ENCODE measurements at places on chromosomes 1 and 21. TPM values are rescaled to one million over a fixed set of nuclear protein-coding genes. Genes with fewer than 3 reads are reported as not detected.

DNA sequence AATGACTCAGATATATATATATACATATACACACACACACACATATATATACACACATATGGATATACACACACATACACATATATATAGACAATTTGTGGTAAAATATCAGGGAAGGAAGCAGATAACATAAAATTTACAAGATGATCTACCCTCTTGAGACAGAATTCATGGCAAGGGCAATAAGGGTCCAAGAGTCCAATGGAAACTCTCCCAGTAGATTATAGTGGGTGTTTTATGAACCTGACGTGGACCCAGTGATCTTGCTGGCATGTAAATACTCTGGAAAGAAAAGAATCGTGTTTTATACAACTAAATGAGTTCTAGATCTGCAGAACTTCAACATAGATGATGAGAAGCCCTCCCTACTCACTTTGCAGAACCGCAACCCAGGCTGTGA is 49.3 kb downstream of the DENND1B start:
- H3K4me1 ChIP-seq, result no peaks in the 10 kb centered on the region
- no peaks in the 10 kb centered on the region for H3K27me3 ChIP-seq
- no peak overlapping the region for H3K4me3 ChIP-seq
- no peak for DNase-seq

DNA sequence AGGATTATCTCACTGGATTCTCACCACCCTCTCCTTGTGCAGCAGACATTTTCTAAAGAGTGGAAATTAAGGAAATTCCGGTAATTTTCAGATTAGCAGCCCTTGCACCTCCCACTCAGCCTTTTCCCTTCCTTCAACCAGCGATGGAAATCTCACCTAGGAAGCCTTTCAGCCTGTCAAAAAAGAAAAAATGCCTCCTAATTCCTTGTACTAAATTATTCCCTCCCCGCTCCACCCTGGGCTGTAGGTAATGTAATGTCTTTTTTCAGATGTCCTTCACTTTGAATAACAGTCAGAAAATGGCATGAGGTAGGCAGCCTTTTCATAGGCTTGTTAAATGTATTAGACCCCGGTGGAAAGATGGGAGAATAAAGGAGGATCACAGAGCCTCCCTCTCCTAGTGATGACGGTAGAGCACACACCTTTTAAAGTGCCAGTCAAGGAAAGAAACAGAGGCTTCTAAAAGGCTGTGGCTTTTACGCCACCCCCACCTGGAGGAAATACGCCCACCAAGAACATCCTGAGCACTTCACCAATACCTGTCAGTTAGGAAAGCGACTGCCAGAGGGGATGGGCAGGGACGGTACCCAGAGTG is 62.8 kb upstream of the NEK2 start:
- peaks cover 23% of the 10 kb centered on the region for H3K4me1 ChIP-seq
- H3K27me3 ChIP-seq, result no peaks in the 10 kb centered on the region
- H3K36me3 ChIP-seq, result no peaks in the 10 kb centered on the region
- no peak overlapping the region for H3K4me3 ChIP-seq
- DNase-seq, result no peak

EDN2 gene
- 0.32 TPM for polyA plus RNA-seq

DNA sequence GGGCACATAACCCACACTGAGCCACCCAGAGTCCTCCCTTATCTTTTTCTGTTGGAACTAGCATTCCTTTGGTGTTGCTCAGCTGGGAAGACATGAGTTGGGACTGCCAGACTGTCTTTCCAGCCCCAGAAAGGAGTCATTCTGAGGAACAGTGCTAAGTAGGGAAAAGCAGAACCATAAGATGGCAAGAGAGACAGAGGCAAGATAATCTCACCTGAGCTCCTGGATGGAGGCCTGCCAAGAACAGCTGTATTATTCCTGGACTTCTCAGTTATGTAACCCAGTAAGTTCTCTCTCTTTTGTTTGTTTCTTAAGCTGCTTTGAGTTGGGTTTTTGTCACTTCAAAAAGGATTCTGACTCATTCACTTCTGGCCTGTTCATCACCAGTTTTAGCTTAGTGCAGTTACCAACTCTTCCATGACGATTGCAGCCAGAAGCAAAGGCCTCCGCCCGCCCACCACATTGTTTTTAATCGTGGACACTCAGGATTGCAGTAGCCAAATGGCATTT is 134.4 kb downstream of the OMA1 start:
- no peaks in the 10 kb centered on the region for H3K4me1 ChIP-seq
- no peak overlapping the region for H3K4me3 ChIP-seq
- H3K27ac ChIP-seq, result no peak overlapping the region
- no peaks in the 10 kb centered on the region for H3K36me3 ChIP-seq

CHRM3 gene
- not detected for polyA plus RNA-seq

OR2T35 gene
- not detected for polyA plus RNA-seq

- H3K36me3 ChIP-seq, result peaks cover 48% of the 10 kb centered on the region
- no peaks in the 10 kb centered on the region for H3K27me3 ChIP-seq
- no peak overlapping the region for H3K4me3 ChIP-seq
- DNase-seq, result no peak
Measured at GRCh38 chr1:11071463-11072215, 11.8 kb upstream of the SRM start.

LEFTY2 gene
- not detected for polyA plus RNA-seq
